ENCODE measurements at places on chromosomes 6 and 20. TPM values are rescaled to one million over a fixed set of nuclear protein-coding genes. Genes with fewer than 3 reads are reported as not detected.

Gene NHLRC1
- 2.1 TPM for total RNA-seq

Gene TMC2
- total RNA-seq: not detected

Gene ABCC10
- 12.0 TPM for total RNA-seq

Gene CTAGE9
- total RNA-seq: not detected

Gene CYP21A2
- not detected for total RNA-seq

Gene SLC18B1
- total RNA-seq: 14.9 TPM

Gene SPAG4
- 38.5 TPM for total RNA-seq

Gene MOG
- total RNA-seq: not detected

Gene HLA-DRB5
- total RNA-seq: not detected

Gene SLC52A3
- total RNA-seq: not detected

Gene RHAG
- not detected for total RNA-seq

Gene HTR1B
- 0.68 TPM for total RNA-seq

Gene L3MBTL3
- 3.1 TPM for total RNA-seq

Gene MEI4
- not detected for total RNA-seq

Gene CLPSL2
- not detected for total RNA-seq

Gene SYCP2L
- 0.49 TPM for total RNA-seq

Gene LY6G6C
- total RNA-seq: not detected

Gene SPATA2
- 6.6 TPM for total RNA-seq

Gene LIME1
- total RNA-seq: 0.72 TPM

Gene GUCA1A
- total RNA-seq: not detected

Gene ADA
- 4.4 TPM for total RNA-seq

Gene DEFB132
- not detected for total RNA-seq

Gene IL17F
- not detected for total RNA-seq

Gene GABRR1
- not detected for total RNA-seq

Gene VNN1
- 0.24 TPM for total RNA-seq

Gene FAM217A
- total RNA-seq: not detected

Gene PROCR
- 47.8 TPM for total RNA-seq

Gene PREX1
- total RNA-seq: 1.3 TPM

Gene ZSCAN16
- 4.2 TPM for total RNA-seq

Gene RAD21L1
- 0.98 TPM for total RNA-seq

Gene ARMH2
- total RNA-seq: not detected

Gene CDSN
- total RNA-seq: not detected

Gene CCDC170
- total RNA-seq: not detected

Gene HLA-DQB2
- not detected for total RNA-seq

Gene LINC00237
- not detected for total RNA-seq

Gene TRIM31
- total RNA-seq: not detected

Gene PAX1
- not detected for total RNA-seq

Gene SLC24A3
- 9.6 TPM for total RNA-seq
